ENCODE measurements at places on chromosomes 5 and 9.

DNA sequence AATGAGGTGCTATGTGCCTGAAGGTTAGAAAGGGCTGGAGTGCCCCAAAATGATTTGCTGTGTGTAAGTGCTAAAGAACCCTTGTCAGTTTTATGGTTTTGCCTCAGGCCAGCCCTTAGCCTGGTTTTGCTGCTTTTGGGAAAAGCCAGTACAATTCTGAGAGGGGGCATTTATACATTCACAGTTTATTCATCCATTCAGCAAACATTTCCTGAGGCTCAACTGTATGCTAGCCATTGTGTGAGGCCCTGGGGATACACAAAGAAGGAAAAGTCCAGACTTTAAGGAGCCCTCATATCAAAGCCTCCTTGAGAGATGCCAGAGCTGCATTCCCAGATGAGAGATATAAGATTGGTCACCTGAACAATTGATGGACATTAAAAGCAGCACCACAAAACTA is 115.2 kb upstream of the PLCXD3 start:
- no peak for DNase-seq

DNA sequence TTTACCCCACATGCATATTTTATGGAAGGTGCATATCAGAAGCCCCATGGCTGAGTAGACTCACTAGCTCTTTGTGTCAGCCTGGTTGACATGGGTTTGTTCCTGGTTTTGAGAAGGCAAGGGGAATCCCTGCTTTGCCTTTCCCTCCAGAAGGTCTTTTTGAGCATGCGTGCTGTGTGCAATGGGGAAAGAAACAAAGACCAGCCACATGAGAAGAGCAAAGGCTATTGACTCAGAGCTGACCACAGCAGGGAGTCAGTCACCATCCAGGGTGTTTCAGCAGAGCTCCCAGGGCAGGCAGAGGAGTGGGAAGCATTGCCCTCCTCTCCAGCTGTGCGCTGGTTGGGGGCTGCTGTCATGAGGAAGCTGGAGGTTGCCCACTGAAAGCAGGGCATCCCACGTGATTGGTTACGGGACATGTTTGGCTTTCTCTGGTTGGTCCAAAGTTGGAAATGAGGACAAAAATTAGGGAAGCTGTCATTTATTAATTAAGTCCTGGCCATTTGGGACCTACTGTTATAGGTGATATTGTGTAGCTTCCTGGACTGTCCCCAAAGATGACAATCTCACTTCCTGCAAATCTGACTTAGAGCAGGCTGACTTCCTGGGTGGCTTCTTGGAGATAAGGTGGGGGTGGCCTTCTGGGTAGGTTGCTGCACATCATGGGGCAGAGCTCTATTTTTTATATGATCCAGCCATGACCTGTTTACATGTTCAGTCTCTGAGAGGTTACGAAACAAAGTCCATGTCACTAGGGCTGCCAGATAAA is 48.9 kb upstream of the TDRD7 start:
- DNase-seq = no peak

- DNase-seq = no peak
Measured at GRCh38 chr5:68049053-68049713, 166.4 kb upstream of the PIK3R1 start.

GRCh38 chr5:32767948-32768467 is 56.9 kb downstream of the NPR3 start:
- DNase-seq = peak; percentile 74

GRCh38 chr5:5062525-5063302 is 77.4 kb upstream of the ADAMTS16 start:
- DNase-seq = no peak

DNA sequence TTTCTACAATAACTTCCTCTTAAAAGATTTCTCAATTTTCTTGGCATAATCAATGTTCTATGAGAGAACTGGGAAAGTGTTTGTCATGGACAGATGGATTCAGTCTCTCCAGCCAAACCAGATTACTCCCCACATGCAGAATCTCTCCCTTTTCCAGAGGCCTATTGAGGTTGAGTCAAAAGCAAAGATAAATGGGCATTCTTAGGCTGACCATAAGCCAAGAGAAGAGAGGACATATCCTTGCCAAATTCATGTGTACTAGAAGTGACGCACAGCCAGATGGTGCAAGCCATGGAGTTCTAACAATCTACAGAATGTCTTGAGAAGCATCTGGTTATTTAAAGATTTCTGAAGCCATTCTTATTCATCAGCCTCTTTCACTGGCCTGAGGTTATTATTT is 2115.0 kb downstream of the MAT2B start:
- DNase-seq = no peak

GRCh38 chr9:127130661-127131538 is 8.5 kb upstream of the ANGPTL2 start:
- DNase-seq = peak; percentile 97

DNA sequence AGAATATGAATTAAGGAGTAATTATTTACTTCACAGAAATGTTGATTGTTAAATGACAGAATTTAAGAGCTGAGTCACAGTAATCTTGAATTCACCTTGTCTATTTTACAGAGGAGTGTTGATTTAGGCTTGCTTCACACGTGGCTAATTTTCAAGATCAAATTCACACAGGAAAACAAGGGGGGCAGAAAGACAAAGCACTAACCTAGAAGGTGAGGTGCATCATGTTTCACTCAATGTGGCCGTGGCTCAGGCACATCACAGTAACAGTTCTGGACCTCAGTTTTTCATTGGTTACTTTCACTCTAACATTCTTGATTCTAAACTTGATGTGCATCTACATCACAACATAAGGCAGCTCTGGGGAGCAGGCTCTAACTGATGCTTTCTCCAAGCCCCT is 69.6 kb upstream of the GNAQ start:
- no peak for DNase-seq

DNA sequence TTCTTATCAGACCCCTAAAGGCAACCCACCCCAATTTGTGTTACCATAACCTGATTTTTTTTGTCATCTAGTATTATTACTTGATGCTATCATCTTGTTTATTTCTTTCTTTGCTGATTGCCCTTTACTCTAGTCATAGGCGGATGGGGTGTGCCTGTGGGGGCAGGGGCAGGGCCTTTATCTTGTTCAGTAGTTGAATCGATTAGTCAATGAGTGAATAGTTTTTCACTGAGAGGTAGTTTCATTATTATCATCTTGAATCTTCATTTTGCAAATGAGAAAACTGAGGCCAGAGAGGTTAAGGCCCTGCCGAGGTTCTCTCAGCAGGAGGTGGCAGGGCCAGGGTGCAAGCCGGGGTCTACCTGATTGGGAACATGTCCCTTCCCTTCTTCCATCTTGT is 9.4 kb upstream of the GM2A start:
- DNase-seq = no peak

DNA sequence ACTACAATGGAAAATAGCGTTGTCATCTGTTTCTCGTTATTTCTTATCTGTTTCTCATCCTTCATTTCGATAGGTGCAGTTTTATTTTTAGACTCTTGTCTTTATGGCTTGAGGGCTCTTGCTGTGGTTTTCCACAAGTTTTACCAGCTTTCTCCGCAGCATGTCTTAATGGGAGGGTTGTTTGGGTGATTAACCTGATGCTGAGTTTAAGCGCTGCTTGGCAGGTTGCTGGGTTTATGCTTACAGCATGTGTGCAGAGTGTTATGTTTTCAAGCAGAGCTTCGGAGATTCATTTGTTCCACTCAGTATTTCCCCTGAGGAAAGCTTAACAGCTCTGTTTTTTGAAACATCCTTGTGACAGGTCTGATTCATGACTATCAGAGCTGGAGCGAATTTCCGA is 154.0 kb downstream of the SLC12A2 start:
- DNase-seq = peak; percentile 21

GRCh38 chr5:146151970-146152369 is 30.5 kb downstream of the LARS1 start:
- DNase-seq = no peak

DNA sequence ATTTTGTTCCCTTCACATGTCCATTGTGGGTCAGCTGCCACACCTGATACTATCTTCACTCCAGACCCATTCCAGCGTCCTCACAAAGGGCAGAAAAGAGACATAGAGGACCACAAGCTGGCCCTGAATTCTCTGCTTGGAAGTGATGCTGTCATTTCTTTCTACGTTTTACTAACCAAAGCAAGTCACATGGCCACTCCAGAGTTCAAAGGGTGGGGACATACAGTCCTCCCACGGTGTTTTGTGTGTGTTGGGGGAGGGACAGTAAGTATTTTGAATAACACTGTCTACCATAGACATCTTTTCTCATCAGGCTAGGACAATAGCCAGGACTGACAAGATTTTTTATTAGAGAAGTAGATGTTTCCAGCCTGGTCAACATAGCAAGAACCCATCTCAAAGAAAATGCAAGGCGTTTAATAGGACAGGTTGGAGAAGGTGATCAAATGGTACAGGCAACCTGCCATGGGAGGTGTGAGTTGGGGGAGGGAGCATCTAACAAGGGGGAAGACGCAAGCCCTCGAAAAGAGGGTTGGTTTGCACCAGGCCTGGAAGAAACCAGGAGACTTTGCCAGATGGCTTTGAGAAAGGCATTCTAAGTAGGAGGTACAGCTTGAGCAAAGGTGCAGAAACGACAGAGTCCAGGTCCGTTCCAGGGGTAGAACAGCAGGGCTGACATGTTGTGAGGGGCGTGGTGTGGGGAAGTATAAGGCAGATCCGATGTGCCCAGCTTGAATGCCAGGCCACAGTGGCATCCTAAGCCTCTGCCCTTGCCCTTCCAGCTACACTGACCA is 11.3 kb upstream of the GLIPR2 start:
- no peak for DNase-seq

DNA sequence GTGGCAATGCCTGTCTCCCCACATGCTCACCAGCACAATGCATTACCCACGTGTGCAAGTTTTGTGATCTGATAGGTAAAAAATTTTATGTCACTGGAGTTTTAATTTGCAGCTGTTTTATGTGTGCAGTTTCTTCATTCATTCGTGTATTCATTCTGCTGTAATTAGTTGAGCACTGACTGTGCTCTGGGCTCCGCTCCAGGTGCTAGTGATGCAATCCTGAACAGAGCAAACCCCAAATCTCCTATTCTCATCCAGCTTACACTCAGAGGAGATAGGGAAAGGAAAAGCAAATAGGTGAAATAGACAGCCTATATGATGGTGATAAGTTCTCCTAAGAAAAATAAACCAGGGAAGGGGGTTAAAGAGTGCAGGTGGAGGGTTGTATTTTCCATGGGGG is 148.4 kb downstream of the TENT4A start:
- no peak for DNase-seq

GRCh38 chr5:112479418-112479817 is 60.3 kb upstream of the EPB41L4A start:
- peak; percentile 20 for DNase-seq

GRCh38 chr5:174247301-174247700 is 201.8 kb downstream of the NSG2 start:
- no peak for DNase-seq

GRCh38 chr9:88378317-88378716 is 9.9 kb upstream of the SPIN1 start:
- DNase-seq = no peak

DNA sequence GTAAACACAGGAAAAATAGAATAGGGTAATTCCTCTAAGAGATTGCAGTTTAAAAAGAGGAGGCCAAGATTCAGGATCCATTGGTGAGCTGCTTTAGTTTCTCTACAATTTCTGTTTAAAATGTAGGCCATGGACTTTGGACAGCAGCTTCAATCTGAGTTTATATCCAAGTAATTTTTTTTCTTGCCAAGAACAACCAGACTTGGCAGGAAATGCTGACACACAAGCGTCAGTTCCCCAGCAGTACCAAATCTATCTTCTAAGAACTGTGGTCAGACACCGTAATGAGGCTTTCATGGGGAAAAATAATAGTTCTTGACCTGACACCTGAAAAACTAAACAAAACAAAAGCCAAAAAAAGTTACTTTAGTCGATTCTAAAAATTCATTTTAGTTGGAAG is 528.8 kb downstream of the CSNK1G3 start:
- peak; percentile 31 for DNase-seq

- DNase-seq = no peak
Measured at GRCh38 chr9:19130436-19130835, 3.1 kb upstream of the PLIN2 start.

- no peak for DNase-seq
Measured at GRCh38 chr5:90381213-90381929, 28.2 kb downstream of the CETN3 start.

DNA sequence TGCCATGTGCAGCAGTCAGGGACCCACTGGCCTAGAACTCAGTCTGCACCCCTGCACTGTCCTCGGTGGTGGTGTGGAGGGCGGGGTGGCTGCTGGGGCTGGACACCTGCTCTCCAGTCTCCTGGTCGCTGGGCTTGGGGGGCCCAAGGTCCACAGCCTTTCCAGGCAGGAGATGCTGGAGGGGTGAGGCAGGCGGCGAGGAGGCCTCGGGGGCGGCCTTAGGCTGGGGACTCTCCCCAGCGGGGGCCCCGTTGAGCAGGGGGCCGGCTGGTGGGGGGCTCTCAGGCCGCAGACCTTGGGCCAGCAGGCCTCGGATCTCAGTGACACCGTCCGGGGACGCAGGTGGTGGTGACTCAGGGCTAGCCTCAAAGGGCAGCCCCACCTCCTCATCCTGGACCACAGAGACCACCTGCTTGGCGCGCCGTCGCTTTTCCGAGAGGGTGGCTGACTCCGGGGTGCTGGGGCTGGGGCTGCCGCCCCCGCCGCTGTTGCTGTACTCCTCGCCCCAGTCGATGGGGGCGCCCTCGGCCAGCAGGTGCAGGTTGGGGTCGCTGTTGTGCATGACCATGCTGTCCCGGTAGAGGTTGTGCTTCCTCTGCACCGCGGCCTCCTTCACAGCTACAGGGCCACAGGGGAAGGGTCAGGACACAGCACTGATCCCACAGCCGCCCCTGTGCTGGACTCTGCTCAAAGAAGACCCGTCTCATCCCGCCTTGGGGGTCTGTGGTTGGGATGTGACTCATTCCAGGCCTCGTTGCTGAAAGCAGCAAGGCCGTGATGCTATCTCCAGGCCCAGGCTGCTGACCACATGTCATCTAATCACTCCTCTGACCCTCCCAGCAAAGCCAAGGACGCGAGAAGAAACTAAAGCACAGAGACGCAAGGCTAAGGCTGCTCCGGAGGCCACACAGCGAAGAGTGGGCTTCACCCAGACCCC is 55.8 kb downstream of the LRSAM1 start:
- DNase-seq = peak; percentile 69

DNA sequence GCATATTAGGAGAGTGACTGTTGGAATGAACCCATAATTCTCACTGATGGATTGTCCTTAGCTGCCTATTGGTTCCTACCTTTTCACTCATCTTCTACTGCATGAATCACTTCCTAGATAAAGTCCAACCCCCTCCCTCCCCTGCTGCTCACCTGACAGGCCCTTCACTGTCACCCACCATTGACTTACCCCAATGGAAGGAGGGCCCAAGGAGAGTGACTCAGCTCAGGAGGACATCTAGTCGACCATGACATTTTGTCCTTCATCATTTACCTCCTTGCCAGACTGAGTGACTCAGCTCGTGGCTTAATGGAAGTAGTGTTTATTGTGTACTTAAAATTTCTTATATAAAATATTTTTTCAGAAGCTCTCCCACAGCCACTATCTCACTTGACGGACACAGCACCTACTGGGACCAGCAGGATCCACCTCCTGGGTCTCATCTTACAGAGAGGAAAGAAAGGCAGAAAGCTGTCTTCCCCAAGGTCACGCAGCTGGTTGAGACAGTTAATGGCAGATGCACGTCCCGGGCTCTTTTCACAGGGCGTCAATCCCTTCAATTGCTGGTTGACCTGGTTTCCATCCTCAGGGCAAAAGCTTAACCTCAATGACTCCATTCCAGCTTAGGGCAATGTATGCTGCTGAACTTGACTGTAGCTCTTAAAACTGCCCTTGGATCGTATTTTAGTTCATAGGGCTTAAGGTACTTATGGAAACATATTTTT is 142.3 kb downstream of the MARCHF11 start:
- no peak for DNase-seq

GRCh38 chr9:20838218-20838617 is 154.2 kb downstream of the FOCAD start:
- DNase-seq = no peak

- DNase-seq = no peak
Measured at GRCh38 chr5:39169081-39169480, 50.3 kb downstream of the FYB1 start.
